NT2/D1 (cell line): ENCODE measurements at places on chromosomes 4 and X.

DNA sequence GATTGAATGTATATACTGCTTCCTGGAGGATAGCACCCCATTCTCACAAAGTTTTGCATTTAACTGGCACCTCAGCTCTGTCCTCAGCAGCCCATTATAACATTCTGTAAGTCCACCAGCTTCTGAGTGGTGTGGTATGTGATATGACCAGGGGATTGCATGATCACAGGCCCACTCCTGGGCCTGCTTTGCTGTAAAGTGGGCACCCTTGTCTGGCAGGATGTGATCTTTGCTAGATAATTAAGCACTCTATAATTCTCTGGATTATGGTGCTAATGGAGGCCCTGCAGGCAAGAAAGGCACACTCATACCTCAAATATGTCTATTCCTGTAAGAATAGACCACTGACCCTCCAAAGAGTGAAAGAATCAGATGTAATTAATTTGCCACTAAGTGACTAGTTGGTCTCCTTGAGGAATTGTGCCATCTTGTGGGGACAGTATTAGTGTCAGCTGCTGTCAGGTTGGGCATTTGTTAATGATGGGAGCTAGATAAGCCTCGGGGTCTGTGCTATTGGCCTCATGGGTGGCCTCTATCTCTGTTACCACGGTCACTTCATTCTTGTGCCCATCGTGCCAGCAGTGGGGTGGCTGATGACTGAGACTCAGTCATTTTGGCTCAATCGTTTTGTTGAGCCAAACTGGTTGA, 2.2 kb upstream of the CFI start:
- no peak for DNase-seq

GRCh38 chr4:163484906-163485305, 9.6 kb upstream of the TMA16 start:
- peak; percentile 32 for DNase-seq

DNA sequence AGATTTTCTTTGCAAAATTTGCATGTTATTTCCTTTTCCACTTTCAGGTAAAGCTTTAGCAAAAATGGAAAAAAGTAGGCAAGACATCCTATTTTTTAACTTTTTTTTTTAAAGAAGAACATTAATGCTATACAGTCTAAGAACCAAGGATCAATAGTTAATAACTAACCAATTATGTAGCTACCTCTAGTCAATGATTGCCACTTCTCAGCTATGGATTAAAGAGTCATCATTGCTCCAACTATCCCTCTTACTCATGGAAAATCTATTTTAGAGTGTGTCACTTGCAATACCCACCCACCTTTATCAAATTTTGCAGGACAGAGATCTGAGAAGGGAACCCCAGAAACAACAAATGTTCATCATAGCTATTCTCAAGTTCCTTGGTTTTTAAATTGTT, 223.1 kb downstream of the ANK2 start:
- no peak for DNase-seq

- no peak for DNase-seq
These were observed 1047.7 kb downstream of the STIM2 start for GRCh38 chr4:27908356-27908755.

DNA sequence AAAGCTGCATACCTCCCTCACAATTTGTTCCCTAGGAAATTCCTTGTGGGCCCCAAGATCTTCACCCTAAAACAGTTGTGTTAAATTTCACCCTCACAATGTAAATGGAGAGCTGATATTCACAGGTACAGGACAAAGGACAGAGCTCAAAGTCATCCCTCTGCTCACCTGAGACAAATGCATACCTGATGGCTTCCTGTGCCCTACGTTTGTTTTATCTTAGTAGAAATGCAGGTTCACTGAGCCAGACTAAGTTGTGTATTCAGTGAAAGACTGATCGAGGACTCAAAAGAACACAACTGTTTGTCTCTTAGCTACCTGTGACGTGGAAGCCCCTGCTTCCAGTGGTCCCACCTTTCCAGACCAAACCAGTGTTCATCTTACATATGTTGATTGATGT, 53.6 kb downstream of the TRMT44 start:
- no peak for DNase-seq

DNA sequence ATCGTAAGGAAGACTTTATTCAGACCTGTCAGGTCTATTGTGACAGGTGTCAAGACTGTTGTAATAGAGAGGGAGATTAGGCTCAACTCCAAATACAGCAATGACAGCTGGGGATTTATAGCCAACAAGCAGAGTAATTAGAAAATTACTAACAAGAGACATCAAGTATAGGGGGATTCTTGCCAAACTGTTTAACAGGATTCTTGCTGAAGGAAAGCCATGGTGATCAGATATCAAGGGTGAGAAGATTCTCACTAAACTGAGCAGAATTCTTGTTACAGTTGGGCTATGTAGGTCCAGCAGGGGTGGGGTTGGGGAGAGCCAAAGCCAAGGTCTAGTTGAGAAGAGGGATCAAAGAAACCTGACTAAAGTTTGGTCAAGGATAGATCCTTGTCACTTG, 461.0 kb upstream of the GALNT7 start:
- no peak for DNase-seq

DNA sequence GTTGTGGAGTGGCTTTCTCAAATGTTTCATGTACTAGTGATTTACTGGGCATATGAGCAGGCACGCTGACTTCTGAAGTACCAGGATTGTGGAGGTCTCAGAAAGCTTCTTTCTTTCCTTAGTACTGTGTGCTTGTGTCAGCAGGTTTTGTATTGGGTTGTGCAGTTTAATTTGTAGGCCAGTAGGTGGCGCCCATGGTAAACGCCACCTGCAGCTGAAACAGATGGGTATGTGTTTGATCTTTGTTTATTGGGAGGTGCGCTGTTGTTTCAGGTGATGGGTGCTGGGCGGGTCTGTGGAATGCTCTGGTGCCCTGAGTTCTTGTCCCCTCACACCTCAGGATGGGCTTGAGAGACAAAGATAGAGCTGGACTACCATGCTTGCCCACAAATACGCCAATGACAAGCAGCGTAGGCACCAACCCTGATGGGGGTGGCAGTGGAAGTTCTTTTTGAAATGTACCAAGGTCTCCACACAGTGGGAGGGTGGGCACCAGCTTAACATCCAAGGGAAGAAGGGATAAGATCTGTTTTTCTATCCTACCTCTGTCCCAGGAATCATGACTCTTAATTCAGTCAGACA, 141.5 kb downstream of the RPS6KA6 start:
- peak; percentile 36 for DNase-seq

- DNase-seq: no peak
These were observed 51.2 kb downstream of the GPR50 start for GRCh38 chrX:151227627-151228026.

- DNase-seq: peak; percentile 80
These were observed 25.8 kb upstream of the CHRNA9 start for GRCh38 chr4:40309250-40309774.

DNA sequence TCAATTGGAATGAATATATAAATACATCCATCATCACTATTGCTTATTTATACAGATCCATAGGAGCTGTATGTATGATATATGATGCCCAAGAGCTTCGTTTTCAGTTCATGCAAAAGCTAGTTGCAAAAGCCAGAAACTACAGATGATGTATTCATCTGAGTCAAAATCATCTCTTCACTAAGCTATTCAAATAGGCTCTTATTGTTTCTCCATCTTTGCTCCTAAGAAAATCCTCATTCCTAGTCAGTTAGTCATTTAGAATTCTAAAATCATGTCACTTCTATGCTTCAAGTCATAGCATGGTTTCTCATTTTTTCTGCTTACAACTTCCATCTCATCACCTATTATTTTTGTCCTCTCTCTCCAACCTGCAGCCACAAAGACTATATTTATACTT, 300.1 kb upstream of the TRAM1L1 start:
- DNase-seq: no peak

- DNase-seq: no peak
These were observed 1.4 kb downstream of the JADE3 start for GRCh38 chrX:46913667-46914066.

- DNase-seq: no peak
These were observed 170.1 kb downstream of the ATP10D start for GRCh38 chr4:47654972-47655693.

- DNase-seq: no peak
These were observed 121.2 kb upstream of the BANK1 start for GRCh38 chr4:101669138-101669831.

- no peak for DNase-seq
These were observed 1.2 kb downstream of the GEMIN8 start for GRCh38 chrX:14028473-14028872.

DNA sequence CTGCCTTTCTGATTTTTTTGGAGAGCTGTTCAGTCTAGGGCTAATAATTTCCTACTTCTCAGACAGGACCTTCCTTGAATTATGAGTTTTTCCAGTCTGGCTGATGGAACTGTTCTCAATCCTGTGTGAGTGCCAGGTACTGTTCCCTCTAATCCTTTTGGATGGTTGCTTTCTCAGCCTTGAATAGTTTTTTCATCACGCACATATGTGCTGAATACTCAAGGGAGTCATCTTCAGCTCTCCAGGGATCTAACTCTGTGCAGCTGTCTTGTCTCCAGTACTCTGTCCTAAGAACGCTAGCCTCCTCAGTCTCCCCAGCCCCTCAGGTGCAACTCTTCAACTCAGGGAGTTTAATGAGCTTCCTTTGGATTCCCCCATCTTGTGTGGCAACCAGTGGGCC, 93.2 kb downstream of the GASK1B start:
- DNase-seq: no peak
